Amniotic epithelial cell (primary cell): ENCODE measurements at places on chromosomes 12 and 14.

DNA sequence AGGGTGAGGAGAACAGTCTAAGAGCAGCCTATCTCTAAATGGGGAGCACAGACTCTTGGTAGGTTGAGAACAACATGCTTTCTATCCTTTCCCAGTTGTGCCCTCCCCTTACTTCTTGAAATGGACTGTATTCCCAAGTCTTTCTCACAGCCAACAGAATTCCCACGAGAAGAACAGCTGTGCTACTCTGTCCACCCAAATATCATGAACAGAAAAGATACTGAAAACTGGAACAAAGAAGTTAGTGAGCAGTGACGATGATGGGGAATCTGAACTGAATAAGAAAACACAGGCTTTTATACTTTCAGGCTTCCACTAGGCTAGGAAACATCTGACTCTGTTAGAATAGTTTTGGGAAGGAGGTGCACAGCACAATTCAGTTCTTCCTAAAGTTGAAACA is 3.4 kb downstream of the NACA start:
- no peak for DNase-seq

DNA sequence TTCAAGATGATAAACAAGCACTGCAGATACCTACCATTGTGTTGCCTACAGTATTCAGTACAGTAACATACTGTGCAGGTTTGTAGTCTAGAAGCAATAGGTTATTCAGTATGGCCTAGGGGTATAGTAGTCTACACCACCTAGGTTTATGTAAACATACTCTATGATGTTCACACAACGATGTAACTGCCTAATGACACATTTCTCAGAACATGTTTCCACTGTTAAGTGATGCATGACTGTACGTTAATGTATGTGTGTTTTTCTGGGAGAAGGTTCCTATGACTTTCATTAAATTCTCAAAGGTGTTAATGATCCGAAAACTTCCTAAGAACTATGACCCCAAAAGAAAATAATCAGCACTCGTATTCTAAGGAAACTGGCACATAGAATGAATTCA is 20.9 kb upstream of the CALM1 start:
- no peak for DNase-seq

DNA sequence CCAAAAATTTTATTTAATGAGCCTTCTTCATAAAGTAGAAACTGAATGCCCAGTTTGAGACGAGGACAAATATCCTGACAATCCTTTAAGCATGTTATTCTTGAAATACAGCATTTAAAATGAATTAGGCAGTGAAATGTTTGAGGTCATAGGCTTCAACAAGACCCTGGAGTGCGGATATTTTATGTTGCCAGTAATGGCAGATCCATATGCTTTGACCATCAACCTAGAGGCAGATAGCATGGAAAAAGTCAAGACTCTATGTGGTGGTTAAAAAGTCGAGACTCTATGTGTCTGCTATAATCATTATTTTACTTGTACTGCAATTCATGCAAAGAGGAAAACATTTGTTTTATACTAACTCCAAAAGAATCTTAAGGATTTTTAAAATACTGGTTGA is 2.0 kb upstream of the MAP4K5 start:
- DNase-seq, result no peak

DNA sequence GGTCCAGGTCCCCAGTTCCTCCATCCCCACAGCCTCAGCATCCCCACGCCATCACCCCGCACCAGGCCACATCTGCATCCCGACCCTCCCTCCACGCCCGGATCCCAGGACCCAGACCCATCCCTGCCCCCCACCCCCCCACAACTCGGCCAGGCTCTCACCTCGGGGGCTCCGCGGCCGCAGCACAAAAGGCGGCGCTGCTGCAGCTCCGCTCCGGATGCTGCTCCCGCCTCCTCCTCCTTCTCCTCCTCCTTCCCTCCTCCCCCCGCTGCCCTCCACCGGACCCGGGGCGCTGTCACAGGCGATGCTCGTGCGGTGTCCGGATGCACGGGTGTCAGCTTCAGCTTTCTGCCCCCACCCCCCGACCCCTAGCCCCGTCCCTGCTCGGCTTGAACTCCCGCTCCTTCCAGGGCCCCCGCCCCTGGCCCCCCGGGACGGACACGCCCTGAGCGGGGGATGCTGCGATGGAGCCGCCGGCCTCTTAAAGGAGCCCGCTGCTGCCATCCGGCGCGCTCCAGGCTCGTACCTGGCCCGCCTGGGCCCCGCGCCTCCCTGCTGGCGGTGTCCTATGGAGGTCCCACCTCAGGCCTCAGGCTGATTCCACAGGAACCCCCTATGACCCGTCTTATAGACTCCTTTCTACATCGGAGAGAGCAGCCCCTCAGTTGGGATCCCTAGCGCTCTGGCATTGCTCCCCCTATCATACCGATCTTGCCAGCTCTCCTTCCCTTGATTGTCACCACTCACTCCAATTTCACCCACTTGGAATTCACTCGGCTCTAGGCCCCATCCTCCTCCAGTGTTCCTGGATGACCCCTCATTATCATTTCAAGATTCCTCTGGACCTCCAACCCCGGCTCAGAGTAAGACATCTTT is at the start of gene MAP3K12:
Gene MAP3K12 (minus strand): TSS at position 193 of the 876 bp plus-strand sequence. CDS start 12,067 bp downstream, outside the sequence.
- DNase-seq, result peak; percentile 63

GRCh38 chr14:106845286-106846087 is 1319.1 kb downstream of the TMEM121 start:
- DNase-seq, result no peak

GRCh38 chr14:24978862-24979724 is 70.9 kb downstream of the STXBP6 start:
- DNase-seq, result peak; percentile 87

- peak; percentile 54 for DNase-seq
These were observed 13.8 kb downstream of the NFKBIA start for GRCh38 chr14:35390577-35391387.

- DNase-seq, result no peak
These were observed 561.6 kb downstream of the RERGL start for GRCh38 chr12:17528394-17528793.

GRCh38 chr12:105426766-105427165 is 96.3 kb downstream of the C12orf75 start:
- DNase-seq, result no peak

- no peak for DNase-seq
These were observed 176.8 kb downstream of the APAF1 start for GRCh38 chr12:98821866-98822265.

DNA sequence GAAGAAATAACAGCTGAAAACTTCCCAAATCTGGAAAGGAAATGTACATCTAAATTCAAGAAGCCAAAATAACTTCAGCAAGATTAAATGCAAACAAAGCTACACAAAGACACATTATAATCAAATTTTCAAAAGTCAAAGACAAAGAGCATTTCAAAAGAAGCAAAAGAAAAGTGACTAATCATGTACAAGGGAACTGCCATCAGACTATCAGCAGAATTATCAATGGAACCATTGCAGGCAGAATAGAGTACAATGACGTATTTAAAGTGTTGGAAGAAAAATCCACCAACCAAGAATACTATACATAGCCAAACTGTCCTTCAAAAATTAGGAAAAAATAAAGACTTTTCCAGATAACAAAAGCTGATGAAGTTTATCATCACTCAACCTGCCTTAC is 147.5 kb downstream of the NELL2 start:
- DNase-seq, result no peak

DNA sequence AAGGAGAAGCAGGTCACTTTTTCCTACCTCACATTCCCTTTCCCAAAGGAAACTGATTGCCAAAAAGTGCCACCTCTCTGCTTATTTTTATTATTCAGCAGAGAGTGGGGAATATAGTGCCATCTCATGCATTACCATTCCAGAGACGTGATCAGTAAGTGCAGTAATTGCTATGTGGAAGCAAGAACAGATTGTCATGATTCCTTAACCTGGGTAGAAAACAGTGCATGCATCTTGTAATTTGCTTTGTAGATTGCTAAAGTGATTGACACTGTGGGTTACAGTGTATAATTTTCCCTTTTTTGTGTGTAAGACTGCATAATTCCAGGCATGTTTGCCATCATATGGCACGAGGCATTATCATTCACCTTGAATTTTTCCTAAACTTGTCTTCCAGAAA is 332.5 kb downstream of the DIO2 start:
- no peak for DNase-seq

DNA sequence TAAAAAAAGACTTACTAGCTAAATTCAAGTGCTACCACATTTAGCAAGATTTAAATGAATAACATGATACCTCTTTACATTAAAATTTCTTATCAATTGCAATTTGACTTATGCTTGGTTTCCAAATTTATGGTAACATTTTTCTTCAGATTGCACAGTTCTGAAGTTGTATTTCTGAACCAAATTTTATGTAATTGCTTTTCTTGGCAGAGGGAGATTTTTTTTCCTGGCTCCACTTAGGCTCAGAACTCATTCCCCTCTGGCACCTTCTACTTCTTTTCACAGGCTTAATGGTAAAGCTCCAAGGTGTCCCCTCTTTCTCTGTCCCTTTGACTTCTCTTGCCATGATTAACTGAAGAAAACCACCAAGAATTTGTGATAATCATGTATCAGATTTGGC is 99.8 kb upstream of the TMTC1 start:
- no peak for DNase-seq

DNA sequence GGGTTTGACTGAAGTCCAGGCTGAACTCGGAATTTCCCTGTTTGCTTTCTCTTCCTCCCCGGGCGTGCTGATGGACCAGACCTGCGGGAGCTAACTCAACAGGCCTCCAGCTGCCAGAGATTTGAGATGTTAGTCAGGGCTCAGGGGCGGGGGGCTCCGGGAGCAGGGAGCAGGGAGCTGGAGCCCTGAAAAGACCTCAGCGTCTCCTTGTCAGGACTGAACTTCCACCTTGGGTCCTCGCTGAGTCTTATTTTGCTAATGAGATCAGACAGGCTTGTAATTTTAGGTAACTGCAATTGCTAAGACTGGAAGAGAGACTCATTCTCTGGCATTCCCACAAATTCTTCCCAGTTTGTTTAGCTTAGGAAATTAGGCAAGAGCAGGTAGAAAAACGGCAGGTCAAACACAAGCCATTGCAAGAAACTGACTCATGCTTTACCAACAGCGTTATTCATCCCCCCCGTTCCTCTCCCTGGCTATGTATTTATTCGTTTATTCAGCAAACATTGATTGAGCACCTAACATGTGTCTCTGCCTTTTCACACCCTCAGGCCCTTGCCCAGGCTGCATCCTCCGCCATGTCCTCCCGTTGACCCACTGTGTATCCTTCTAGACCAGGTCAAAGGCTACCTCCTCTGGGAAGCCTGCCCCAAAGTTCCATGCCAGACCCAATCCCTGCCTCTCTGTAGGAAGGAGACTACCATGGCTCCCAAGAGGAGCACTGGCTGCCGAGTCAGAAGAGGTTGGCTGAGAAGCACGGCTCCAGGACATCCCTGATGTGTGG is 80.4 kb upstream of the DIO3 start:
- DNase-seq, result peak; percentile 90
